Naive thymus-derived CD8-positive, alpha-beta T cell (primary cell): ENCODE measurements at places on chromosomes 11 and 22.

DNA sequence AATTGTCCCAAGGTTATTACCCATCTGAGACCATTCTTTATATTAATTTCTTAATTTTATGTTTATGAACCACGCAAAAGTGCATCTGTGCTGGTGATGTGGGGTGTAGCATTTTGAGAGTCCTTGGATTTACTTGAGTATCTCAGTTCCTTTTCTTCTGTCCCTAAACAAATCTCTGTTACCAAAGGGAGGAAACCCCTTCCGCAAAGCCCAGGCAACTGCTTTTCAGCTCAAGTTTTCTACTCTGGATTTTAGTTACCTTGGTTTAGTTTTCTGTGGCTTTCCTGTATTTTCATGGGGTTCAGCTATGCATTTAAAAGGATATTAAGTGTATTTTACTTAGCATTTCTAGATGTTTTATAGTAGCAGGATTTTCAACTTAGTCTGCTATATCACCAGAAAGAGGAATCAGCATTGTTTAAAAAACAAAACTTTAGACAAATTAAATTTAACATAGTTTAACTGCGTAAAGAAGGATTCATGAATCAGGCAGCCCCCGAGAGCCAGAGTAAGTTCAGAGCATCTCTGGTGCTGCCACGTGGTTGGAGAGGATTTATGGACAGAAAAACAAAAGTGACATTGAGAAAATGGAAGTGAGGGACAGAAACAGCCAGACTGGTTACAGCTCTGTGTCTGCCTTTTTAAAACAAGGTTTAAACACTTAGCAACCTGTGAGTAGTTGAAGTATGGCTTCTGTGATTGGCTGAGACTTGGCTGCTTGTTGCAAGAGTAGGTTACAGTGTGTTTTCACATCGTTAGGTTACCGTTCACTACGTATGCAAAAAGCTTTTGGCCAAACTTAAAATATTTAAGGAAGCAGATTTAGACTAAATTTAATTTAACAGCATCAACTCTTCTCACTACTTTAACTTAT is 9.6 kb downstream of the ADM start:
- peak; percentile 19 for DNase-seq

- DNase-seq = no peak
Observed at GRCh38 chr11:12702999-12703453, 28.8 kb downstream of the TEAD1 start.

DNA sequence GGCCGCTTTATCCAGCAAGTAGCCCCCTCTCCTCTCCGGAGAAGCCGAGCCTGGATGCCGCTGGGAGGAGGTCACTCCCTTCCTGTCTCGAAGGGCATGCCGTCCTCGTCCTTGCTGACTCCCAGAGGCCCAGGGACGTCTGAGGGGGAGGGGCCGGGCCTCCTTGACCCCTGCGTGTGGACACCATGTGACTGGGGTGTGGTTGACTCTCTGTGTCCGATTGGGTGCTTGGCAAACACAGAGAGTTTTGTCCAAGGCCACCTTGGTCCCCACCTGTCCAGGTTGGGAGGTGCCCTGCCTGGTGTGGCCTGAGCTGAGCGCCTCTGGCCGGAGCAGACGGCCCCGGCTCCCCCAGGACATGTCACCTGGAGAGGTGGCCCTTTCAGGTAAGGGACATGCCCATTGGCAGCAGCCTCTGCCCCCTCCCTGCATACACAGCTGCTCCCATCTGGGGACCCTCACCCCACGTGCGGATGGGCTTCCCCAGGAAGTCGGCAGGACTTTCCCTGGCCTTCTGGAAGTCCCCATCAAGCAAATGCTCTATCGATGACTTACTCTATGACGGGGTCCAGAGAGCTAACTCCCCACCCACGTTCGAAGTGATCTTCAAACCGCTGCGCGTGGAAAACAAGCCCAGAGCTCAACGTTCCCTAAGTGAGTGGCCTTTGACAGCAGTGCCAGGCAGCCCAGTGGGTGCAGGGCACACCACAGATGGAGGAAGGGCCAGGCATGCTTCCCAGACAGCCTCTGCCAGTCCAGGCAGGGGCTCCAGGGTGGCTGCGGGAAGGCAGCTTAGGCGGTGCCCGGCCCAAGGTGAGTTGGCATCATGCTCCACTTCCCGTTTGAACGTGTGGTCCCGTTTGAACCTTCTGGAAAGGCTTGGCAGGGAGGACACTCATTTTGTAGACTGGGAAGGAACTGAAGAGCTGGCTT is at the start of gene SMIM38:
Gene SMIM38 (plus strand): TSS at position 634 of the 933 bp plus-strand sequence. CDS start 1,912 bp downstream, outside the sequence.
- no peak for DNase-seq

- no peak for DNase-seq
Observed at GRCh38 chr22:29700900-29701154, 19.0 kb upstream of the CABP7 start.

- DNase-seq = no peak
Observed at GRCh38 chr11:39144351-39145130, 2314.9 kb downstream of the LRRC4C start.

DNA sequence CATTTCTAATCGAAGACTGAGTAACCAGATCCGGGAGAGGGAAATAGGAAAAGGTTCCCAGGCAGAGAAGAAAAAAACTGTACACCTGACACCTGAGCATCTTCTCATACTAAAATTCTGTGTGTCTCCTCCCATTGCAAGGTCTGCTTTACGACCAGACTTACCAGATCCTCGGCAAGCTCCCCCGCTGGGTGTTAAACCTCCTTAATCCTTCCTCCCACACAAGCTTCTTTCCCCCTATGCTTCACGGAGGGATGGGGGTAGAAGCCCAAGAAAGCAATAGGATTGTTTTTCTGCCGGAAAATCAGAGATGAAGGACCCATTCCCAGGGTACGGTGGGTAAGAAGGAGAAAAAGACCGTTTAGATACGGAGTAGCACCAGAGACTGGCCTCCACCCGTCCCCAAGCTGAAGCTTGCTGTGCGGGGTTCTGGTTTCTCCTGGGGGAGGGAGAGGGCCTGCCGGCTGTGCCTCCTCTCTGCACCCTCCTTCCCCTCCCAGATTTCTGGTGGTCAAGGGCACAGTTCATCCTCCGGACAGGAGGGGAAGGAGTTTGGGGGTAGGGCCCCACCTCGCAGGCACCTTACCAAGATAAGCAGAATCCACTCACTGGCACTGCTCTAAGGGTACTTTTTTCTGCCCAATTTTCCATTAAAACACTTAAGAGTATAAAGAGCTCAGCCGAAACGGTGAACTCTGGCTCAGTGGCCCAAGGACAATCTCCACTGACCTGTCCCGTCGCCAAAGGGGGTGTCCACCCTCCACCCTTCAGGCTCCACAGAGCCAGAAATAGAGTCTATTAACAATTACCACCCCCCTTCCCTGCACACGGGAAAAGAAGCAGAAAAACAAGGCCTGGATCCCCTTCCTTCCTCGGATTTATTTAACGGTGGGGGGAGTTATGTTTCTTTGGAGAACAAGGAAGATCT is 1.2 kb downstream of the TOB2 start:
- DNase-seq = peak; percentile 53

DNA sequence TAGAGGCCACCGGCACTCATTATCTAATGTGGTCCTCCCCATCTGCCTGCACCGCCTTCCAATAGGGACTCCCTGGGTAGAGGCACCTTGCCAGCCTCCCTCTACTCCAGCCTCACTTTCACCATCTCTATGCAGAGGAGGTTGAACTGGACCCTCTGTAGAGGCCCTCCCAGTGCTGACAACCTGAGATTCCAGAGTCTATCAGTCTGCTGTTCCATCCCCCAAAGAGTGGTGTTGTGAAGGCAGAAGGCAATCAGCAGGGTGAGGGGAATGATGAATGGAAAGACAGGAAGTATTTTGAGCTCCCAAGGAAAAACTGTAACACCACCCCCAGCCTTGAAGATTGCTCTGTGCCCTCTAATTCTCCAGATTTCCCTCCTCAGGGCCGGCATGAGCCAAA is 77.9 kb downstream of the THAP12 start:
- DNase-seq = no peak

- no peak for DNase-seq
Observed at GRCh38 chr11:7586376-7586775, 72.6 kb downstream of the PPFIBP2 start.

GRCh38 chr11:118662401-118663271 is 16.8 kb downstream of the TREH start:
- no peak for DNase-seq

DNA sequence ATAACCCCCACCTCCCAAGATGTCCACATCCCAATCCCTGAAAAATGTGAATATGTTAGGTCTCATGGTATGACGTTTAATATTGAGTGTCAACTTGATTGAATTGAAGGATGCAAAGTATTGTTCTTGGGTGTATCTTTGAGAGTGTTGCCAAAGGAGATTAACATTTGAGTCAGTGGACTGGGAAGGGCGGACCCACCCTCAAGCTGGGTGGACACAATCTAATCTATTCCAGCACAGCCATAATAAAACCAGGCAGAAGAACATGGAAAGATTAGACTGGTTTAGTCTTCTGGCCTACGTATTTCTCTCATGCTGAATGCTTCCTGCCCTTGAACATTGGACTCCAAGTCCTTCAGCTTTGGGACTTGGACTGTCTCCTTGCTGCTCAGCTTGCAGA is 315.5 kb downstream of the GUCY1A2 start:
- DNase-seq = no peak

DNA sequence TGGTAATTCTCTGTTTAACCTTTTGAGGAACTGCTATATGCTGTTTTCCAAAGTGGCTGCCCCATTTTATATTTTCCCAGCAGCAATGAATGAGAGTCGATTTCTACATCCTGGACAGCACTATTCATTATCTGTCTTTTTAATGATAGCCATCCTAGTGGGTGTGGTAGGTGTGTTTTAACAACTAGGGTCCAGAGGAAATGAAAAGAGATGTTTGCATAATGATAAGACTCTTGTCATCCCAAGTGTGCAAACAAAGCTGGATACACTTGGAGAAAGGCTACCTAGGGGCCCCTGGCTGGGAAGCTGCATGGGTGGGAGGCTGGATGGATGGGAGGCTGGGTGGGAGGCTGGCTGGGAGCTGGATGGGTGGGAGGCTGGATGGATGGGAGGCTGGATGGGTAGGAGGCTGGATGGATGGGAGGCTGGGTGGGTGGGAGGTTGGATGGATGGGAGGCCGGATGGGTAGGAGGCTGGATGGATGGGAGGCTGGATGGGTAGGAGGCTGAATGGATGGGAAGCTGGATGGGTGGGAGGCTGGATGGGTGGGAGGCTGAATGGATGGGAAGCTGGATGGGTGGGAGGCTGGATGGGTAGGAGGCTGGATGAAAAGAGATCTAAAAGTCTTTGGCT is 158.0 kb downstream of the DSCAML1 start:
- DNase-seq = no peak

GRCh38 chr11:7563281-7563680 is 49.5 kb downstream of the PPFIBP2 start:
- DNase-seq = no peak
